ENCODE measurements at places on chromosomes 2 and 18.

GRCh38 chr2:231680992-231681852 is 27.1 kb upstream of the PTMA start:
- peak overlapping the region; percentile 79 for H3K4me3 ChIP-seq
- peak; percentile 95 for DNase-seq
- H3K36me3 ChIP-seq, result no peaks in the 10 kb centered on the region
- no peaks in the 10 kb centered on the region for H3K27me3 ChIP-seq
- H3K27ac ChIP-seq, result peak overlapping the region; percentile 100

DNA sequence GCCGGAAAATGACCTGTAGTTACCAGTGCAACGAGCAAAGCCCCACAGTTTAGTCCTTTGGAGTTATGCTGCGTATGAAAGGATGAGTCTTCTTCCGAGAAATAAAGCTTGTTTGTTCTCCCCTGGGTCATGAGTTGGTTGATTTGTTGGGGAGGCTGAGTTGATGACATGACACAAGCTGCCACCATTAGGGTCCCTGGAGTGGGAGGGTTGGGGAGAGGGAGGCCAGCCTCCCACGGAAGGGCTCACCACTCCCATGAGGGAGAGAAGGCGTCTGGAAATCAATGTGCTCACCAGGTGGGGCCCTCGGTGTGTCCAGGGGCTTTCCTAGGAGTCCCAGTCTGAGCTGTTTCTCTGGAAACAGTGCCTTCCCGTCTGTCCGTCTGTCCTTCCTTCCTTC is 7.4 kb upstream of the DGKD start:
- no peak overlapping the region for H3K27ac ChIP-seq
- no peak for DNase-seq
- H3K27me3 ChIP-seq, result no peaks in the 10 kb centered on the region
- no peak overlapping the region for H3K4me3 ChIP-seq

GRCh38 chr18:67510831-67511230 is 5.7 kb downstream of the DSEL start:
- H3K27ac ChIP-seq, result no peak overlapping the region
- no peak overlapping the region for H3K4me3 ChIP-seq
- H3K27me3 ChIP-seq, result no peaks in the 10 kb centered on the region
- no peaks in the 10 kb centered on the region for H3K36me3 ChIP-seq
- peaks cover 34% of the 10 kb centered on the region for H3K4me1 ChIP-seq
- DNase-seq, result no peak

DNA sequence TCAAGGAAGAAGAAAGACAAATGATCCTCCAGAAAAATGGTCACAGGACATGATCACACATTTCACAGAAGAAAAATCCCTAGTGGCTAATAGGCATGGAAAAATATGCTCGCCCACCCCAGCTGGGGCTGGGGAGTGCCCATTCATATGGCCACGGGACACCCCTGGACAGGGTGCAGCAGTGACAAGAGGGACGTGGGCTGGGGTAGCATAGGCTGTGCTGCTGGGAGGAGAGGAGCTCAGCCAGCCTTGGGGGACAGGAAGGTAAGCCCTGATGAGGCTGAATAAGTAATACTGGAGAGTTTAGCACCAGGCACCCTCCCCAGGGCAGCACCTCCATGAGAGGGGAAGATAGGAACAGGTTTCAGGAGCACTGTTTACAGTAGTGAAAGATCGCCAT is 254.9 kb upstream of the HS6ST1 start:
- H3K36me3 ChIP-seq, result no peaks in the 10 kb centered on the region
- peaks cover 3% of the 10 kb centered on the region for H3K4me1 ChIP-seq
- no peak overlapping the region for H3K4me3 ChIP-seq
- no peak overlapping the region for H3K27ac ChIP-seq
- DNase-seq, result no peak

DNA sequence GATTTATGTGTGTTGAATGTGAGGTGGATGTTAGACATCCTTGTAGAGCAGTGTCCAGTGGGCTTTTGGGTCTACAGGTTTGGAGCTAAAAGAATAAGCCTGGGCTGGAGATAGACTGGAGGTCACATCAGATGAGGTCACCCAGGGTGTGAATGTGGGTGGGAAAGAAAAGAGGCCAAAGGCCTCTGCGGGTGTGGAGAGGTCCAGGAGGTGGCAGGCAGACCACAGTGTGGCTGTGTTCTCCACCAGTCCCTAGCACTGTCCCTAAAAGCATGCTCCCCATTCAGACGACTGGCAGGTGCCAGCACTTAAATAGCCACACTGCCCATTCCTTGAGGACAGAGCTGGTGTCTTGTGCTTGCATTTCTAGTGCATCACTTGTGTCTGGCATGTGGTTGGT is 4.1 kb downstream of the ATG4B start:
- H3K27ac ChIP-seq, result peak overlapping the region; percentile 34
- H3K27me3 ChIP-seq, result no peaks in the 10 kb centered on the region
- H3K36me3 ChIP-seq, result peaks cover 14% of the 10 kb centered on the region
- peaks cover 17% of the 10 kb centered on the region for H3K4me1 ChIP-seq
- DNase-seq, result no peak

DNA sequence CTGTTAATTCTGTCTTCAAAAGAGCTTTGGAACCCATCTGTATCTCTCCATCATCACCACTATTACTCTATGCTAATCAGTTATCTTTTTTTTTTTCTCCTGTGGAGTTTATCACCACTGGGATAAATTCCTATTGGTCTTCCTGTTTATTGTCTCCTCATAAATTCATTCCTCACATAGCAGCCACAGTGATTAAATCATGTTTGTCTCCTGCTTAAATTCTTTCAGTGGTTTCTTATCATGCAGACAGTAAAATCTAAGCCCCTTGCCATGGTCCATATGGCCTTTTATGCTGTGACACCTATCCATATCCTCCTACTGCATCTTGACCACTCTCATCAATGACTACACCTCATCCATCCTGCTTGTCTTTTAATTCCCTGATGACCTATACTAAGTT is 239.8 kb upstream of the ZEB2 start:
- H3K4me1 ChIP-seq, result peaks cover 5% of the 10 kb centered on the region
- no peak overlapping the region for H3K4me3 ChIP-seq
- H3K36me3 ChIP-seq, result no peaks in the 10 kb centered on the region
- no peaks in the 10 kb centered on the region for H3K27me3 ChIP-seq
- H3K27ac ChIP-seq, result no peak overlapping the region
- no peak for DNase-seq

GRCh38 chr2:44953499-44953883 is 12.0 kb downstream of the SIX3 start:
- no peaks in the 10 kb centered on the region for H3K36me3 ChIP-seq
- no peak for DNase-seq
- no peak overlapping the region for H3K27ac ChIP-seq
- H3K27me3 ChIP-seq, result peaks cover 96% of the 10 kb centered on the region

DNA sequence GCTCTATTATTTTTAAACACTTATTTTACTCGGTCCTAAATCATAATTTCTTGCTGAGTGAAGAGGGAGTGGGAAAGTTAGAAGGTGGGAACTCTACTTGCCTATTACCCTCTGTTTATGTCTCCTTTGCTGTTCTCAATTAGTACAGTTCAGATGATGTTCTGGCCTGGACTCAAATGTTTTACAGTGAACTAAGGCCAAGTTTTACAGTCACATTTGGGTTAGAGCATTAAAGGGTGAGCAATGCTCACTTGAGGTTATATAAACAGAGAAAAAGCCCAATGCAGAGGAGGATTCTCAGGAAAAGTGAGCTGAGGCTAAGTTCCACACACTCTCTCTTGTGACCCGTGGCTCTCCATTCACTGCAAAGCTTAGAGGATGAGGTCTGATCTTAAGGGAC is 52.4 kb downstream of the ITSN2 start:
- no peak overlapping the region for H3K27ac ChIP-seq
- H3K36me3 ChIP-seq, result no peaks in the 10 kb centered on the region
- no peak for DNase-seq
- H3K27me3 ChIP-seq, result no peaks in the 10 kb centered on the region

- DNase-seq, result no peak
- H3K4me3 ChIP-seq, result no peak overlapping the region
- H3K4me1 ChIP-seq, result peaks cover 15% of the 10 kb centered on the region
These were observed 24.4 kb downstream of the SERTAD2 start for GRCh38 chr2:64629329-64629781.

DNA sequence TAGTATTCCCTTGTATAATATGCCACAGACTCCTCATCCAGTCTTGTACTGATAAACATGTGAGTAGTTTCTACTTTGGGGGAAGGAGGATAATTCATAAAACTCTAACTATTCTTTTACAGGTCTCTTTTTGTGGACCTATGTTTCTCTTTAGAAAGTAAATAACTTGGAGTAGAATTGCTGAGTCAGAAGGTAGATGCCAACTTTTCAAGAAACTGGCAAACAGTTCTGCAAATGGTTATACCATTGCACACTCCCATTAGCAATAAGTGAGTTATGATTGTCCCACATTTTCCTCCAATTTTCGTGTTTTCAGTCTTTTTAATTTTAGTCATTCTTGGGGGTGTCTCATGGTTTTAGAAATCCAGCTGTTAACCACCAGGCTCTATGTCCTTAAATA is 477.2 kb upstream of the LRRTM4 start:
- H3K27ac ChIP-seq, result no peak overlapping the region
- no peak for DNase-seq
- H3K36me3 ChIP-seq, result no peaks in the 10 kb centered on the region
- H3K4me1 ChIP-seq, result no peaks in the 10 kb centered on the region

DNA sequence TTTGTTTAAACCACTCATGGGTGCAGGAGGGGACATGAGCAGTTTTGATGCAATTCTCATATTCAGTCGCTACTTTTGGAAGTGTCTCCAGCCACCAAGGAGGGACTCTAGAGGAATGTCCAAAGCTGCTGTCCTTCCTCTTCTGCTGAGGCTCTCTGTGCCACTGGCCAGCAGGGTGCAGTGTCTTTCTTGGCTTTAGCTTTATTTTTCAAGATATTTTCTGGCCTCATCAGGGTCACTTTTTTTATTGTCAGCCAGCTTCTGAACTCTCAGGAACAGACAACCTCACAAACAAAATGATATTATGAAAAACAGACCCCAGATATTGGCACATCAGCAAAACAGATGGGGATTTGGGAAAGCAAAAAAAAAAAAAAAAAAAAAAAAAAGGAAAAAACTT is 289.3 kb upstream of the ZSWIM2 start:
- H3K36me3 ChIP-seq, result no peaks in the 10 kb centered on the region
- H3K27ac ChIP-seq, result no peak overlapping the region
- DNase-seq, result peak; percentile 69
- H3K4me1 ChIP-seq, result no peaks in the 10 kb centered on the region

DNA sequence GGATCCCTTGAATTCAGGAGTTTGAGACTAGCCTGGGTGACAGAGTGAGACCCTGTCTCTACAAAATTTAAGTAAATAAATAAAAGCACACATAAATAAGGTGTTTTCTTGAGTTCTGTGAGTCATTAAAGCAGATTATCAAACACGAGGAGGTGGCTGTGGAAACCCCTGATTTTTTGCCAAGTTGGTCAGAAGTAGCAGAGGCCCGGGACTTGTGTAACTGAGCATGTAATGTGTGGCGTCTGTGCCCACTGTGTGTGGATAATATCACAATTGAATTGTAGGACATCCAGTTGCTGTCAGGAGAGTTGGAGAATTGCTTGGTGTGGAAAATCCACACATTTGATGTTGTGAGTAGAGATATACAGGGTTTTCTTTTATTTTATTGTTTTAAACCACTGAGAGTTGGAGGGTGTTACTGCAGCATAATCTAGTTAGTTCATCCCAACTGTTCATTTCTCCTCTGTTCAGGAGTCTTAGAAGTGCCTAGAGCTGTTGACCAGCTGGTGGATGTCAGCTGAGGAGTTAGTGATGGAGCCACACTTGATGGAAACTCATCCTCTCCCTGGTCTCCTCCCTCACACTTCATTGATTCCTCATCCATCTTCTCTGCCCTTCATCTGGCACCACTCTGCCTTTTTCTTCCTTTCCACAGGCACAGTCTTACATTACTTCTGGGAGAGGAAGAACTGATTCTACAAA is 45.9 kb upstream of the RHOB start:
- H3K27me3 ChIP-seq, result no peaks in the 10 kb centered on the region
- no peaks in the 10 kb centered on the region for H3K4me1 ChIP-seq

DNA sequence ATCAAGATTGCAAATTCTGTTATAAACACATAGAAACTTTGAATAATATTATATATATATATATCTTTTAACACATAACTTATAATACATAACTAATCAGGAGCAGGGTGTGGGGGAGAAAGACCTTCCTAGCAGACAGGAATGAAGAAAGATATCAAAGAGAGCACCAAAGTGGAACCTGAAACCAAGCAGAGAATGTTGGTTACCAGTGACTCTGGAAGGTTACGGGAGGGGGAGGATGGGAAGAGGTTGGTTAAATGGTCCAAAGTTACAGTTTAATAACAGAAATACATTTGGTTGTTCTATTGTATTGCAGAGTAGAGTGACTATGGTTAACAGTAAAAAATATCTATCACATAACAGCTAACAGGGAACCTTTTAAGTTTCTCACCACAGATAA is 366.7 kb downstream of the LRRTM4 start:
- 0 out of 2 replicates have a peak, but pooled peaks cover 7% of the 10 kb centered on the region for H3K36me3 ChIP-seq
- H3K4me3 ChIP-seq, result no peak overlapping the region
- peaks cover 6% of the 10 kb centered on the region for H3K4me1 ChIP-seq
- peak; percentile 14 for DNase-seq
- H3K27me3 ChIP-seq, result no peaks in the 10 kb centered on the region

- peaks cover 4% of the 10 kb centered on the region for H3K4me1 ChIP-seq
- no peaks in the 10 kb centered on the region for H3K27me3 ChIP-seq
- no peaks in the 10 kb centered on the region for H3K36me3 ChIP-seq
- DNase-seq, result no peak
These were observed 131.1 kb downstream of the SMAD2 start for GRCh38 chr18:47799376-47799775.

- no peaks in the 10 kb centered on the region for H3K27me3 ChIP-seq
- no peak for DNase-seq
These were observed 375.2 kb upstream of the SPHKAP start for GRCh38 chr2:228556717-228557116.

GRCh38 chr18:46559946-46560670 is 96.9 kb downstream of the LOXHD1 start:
- no peak for DNase-seq
- H3K36me3 ChIP-seq, result no peaks in the 10 kb centered on the region
- peaks cover 14% of the 10 kb centered on the region for H3K4me1 ChIP-seq
- H3K27ac ChIP-seq, result no peak overlapping the region
- H3K27me3 ChIP-seq, result no peaks in the 10 kb centered on the region

DNA sequence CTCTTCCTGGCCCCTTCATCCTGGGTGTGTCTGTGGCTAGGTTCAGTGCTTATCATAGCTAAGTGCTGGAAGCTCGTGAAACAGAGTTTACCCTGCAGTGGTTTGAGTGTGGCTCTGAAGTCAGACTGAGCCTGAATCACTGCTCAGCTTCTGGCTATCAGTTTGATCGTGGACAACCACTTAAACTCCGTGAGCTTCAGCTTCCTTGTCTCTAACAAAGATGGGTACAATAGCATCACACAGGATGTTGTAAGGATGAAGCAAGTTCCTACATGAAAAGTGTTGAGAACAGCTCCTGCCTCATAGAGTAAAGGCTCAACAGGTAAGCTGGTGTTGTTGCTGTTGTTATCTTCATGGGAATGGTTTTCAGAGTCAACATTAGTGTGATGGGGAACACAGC is 210.3 kb downstream of the CLIP4 start:
- no peak overlapping the region for H3K4me3 ChIP-seq
- no peaks in the 10 kb centered on the region for H3K36me3 ChIP-seq
- H3K27ac ChIP-seq, result no peak overlapping the region
- H3K4me1 ChIP-seq, result no peaks in the 10 kb centered on the region
- DNase-seq, result no peak
- H3K27me3 ChIP-seq, result no peaks in the 10 kb centered on the region
